AG20443 (cell line): ENCODE measurements at places on chromosomes 13 and 19.

DNA sequence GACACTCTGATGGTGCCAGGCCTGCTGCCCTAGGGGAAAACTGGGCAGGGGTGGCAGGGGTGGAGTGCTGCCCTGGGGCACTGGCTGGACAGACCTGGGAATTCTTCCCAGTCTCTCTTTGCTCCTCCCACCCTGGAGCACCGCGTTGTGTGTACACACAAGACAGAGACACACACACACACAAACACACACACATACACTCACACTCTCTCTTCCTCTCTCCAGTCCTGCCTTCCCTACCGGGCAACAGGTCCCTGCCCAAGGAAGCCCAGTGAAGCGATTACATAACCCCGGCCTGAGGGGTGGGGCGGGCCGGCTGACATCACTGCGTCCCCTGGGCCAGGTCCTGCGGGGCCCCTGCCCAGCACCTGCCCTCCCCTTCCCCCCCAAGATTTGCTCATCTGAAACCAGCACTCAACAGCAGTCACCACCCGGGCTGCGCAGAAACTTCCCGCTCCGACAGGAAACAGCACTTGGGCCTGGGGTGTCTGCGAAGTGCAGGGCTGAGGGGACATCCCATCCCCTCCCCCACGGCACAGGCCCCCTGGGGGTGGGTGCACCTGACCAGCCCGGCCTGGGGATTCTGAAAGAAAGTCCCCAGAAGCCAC is 1.2 kb downstream of the MKNK2 start:
- DNase-seq: peak; percentile 67

GRCh38 chr13:51500687-51501086 is 47.9 kb upstream of the INTS6 start:
- no peak for DNase-seq

DNA sequence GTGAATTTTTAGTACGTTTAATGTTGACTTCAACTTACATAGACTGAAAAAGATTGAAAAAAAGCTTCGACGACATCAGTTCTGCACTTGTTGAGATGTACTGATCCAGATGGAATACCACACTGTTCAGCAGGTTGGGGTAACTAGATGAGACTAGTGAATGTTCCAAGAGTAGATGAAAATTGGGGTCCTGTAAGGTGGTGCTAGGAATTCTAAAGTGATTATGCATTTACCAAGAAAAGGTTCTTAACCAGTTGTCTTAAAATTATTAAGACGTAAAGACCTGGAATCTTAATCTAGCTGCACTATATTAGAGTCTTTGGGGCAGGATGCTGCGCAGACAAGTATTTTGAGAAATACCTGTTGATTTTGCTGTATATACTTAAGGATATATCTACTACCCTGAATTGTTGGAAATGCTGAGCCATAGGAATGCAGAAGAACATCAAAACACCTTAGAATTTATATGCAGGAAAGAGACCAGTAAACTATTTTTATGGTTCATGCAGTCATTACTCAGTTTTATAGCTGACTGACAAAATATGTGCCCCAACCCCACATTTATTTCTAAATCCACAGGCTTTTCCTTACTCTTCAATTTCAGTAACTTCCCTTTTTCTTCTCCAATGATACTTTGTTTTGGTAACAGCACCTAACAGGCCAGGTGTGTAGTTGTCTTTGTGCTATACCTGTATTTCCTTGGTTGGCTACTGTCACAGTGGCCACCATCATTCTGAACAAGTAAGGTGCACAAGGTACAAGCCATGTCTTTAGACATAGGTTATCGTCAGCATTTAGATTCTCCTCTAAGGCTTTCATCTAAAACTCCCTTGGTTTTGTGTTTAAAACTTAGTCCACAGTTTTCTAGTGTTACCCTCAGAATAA is 8.6 kb downstream of the MIR17HG start:
- DNase-seq: no peak

DNA sequence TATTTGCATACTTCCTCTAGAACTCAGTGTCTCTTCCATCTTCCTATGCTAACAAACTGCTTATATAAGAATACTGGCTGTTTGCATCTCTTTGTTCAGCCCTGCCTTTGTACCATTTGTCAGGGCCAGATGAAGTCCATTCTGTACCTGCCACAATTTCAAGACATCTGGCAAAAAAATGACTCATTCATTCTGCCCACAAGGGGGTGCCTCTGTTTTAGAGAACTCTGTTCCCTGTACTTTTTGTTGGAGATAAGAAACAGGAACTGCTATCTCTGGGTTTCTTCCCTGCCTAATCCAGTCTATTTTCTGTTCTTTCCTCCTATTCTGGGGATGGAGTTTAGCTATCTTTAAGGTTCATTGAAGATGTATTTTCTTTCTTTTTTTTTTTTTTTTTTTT is 23.0 kb downstream of the ZNF568 start:
- peak; percentile 6 for DNase-seq

DNA sequence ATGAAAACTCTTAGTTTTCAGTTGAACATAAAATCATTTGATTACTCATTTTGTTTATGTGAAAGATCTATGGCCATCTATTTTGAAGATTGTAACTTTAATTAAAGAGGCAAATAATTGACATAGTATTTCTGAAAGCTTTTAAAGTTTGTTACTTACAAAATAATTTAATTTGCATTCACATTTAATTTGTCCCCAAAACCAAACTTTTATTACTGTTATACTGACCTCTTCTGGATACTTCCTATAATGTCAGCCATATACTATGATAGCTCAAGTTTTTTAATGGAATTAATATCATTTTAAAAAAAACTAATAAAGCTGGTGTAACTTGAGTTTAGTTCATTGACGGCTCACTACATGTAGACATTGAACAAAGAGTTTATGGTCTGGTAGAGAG is 4.9 kb upstream of the SGCG start:
- DNase-seq: no peak
